ENCODE measurements at places on chromosomes 3 and 15. TPM values are rescaled to one million over a fixed set of nuclear protein-coding genes. Genes with fewer than 3 reads are reported as not detected.

NEK10 gene
- total RNA-seq = 0.74 TPM

GOLGA8B gene
- 189 TPM for total RNA-seq

- no peaks in the 10 kb centered on the region for H3K4me1 ChIP-seq
- no peak overlapping the region for H3K27ac ChIP-seq
- no peak overlapping the region for H3K4me3 ChIP-seq
- H3K36me3 ChIP-seq = no peaks in the 10 kb centered on the region
- H3K27me3 ChIP-seq = no peaks in the 10 kb centered on the region
- no peak for DNase-seq
These were observed 286.6 kb downstream of the IL5RA start for GRCh38 chr3:2823437-2824211.

GRCh38 chr3:32285891-32286290 lies 47.4 kb downstream of the CMTM8 start:
- no peak overlapping the region for H3K4me3 ChIP-seq
- H3K27me3 ChIP-seq = no peaks in the 10 kb centered on the region
- DNase-seq = no peak
- H3K36me3 ChIP-seq = no peaks in the 10 kb centered on the region

- no peaks in the 10 kb centered on the region for H3K27me3 ChIP-seq
- peaks cover 3% of the 10 kb centered on the region for H3K4me1 ChIP-seq
- H3K36me3 ChIP-seq = peaks cover 2% of the 10 kb centered on the region
- no peak overlapping the region for H3K27ac ChIP-seq
- H3K4me3 ChIP-seq = no peak overlapping the region
These were observed 148.4 kb upstream of the CGNL1 start for GRCh38 chr15:57227899-57228298.

GRCh38 chr3:151382671-151383070 lies 1.9 kb downstream of the P2RY12 start:
- no peaks in the 10 kb centered on the region for H3K36me3 ChIP-seq
- H3K4me3 ChIP-seq = no peak overlapping the region
- H3K4me1 ChIP-seq = peaks cover 10% of the 10 kb centered on the region
- H3K27ac ChIP-seq = no peak overlapping the region
- DNase-seq = no peak

Data from activated CD8-positive, alpha-beta T cell treated with anti-CD3 and anti-CD28 coated beads, Interleukin-2, amount 10 ng/mL, durations not matched to agents 7 days and 5 days (primary cell).